ENCODE measurements at places on chromosomes 1 and 21. TPM values are rescaled to one million over a fixed set of nuclear protein-coding genes. Genes with fewer than 3 reads are reported as not detected.

The PDZK1IP1 gene
- total RNA-seq, result 1.0 TPM

The KCNE2 gene
- total RNA-seq, result not detected

The BRDT gene
- not detected for total RNA-seq

The CRYBG2 gene
- 0.52 TPM for total RNA-seq

The CD164L2 gene
- not detected for total RNA-seq

The ADORA3 gene
- 17.5 TPM for total RNA-seq

The DMRTA2 gene
- not detected for total RNA-seq

The GBP6 gene
- total RNA-seq, result not detected
